Activated T-cell treated with anti-CD3 and anti-CD28 coated beads, Interleukin-2, amount 50 U/mL, for 4 hours (primary cell): ENCODE measurements at places on chromosomes 3 and 15.

DNA sequence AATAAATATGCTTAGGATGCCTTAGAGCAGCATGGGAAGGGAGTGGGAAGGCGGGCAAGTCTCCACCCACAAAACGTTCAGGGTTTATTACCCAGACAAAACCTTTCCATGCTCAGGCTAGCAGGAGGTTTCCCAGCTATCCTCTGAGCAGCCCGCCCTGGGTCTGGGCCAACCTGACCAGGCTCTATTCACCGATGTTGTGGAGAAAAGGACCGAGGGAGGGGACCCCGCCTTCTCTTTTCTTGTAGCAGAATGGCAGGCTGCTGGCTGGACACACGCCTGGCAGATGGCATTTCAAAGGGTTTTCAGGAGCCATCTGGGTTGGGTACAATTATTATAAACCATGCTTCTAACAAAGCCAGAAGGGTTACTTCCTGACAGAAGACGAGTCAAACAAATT, 540.9 kb downstream of the MAGI1 start:
- DNase-seq: no peak

DNA sequence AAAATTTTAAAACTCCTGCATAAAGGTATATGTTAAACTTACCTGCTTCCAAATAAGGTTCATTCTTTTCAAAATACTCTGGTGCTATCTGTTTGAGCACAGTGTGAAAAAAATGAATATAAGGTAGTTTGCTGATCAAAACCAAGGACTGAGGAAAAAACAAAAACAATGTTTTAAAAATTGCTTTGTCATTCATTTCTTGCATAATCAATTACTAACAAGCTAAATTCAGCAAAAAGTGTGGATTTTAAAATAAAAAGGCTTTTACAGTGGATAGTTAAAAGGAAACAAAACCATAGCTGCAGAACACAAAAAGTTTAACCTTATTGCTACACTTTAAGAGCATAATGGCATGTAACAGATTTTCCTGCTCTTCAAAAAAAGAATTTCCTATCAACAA, 31.5 kb downstream of the DENND6A start:
- DNase-seq: no peak

DNA sequence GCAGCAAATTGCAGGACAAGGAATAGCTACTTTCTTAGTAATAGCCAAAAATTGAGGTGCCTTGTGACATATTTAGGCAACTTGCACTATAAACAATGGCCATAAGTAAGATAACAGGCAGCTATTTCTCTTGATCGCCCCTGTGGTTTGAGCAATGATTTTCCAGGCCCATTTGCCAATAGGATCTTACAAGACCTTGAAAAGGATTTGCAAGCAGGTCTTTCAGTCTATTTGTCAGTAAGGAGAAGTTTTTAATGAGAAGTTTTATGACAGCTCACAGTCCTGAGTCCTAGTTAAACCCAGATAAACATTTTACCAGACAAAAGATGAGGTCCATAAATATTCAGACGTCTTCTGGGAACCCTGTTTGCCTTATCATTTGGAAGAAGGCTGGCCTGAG, 645.5 kb downstream of the RBMS3 start:
- no peak for DNase-seq

- no peak for DNase-seq
Observed at GRCh38 chr3:50523279-50523811, 19.9 kb upstream of the CACNA2D2 start.

DNA sequence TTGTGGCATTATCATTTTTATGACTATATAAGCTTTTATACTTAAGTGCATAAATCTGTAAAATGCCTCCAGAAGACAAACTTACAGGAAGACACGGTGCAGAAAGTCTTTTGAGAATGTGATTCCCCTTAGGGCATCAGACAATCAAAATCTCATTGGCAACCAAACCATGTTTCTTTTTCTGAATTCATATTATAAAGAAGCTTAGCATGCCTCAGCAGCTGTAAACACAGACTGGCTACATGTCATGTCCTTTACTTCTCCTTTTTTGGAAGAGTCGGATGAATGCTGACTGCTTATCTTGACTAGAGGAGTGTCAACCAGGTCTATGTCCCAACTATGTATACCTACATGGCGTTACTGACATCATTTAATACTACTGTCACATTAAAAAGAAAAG, 150.1 kb downstream of the PLD1 start:
- DNase-seq: no peak

GRCh38 chr15:85124173-85124572, 142.5 kb downstream of the PDE8A start:
- DNase-seq: no peak

GRCh38 chr3:42063888-42064287, 27.3 kb upstream of the TRAK1 start:
- DNase-seq: no peak

DNA sequence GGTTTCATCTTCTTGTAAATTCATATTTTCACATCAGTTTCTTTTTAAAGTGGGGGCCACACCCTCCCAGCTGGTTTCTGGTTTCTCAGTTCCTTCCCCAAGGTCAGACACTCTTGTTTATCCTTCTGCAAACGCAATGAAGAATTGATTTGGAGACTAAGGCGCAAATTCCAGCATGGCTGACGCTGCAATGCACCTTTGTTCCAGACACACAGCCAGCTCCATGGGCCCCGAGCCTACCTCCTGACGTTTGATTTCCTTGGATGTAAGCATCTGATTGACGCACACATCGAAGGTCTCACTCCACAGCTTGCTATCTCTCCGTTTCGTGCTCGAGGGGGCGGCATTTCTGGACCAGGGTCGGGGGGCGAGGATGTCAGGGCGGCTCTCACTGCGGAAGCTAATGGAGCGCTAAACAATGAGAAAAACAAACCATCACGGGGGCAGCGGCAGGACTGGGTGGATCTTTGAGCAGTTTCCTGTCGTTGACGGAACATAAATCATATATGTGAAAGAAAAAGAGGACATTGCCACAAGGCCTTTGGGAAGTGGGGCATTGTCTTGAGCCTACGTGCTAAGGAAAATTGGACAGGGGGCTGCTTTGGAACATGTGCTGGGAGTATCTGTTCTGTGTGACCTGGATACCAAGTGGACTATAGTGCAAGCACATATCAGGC, 46.9 kb downstream of the ARHGEF3 start:
- DNase-seq: no peak

DNA sequence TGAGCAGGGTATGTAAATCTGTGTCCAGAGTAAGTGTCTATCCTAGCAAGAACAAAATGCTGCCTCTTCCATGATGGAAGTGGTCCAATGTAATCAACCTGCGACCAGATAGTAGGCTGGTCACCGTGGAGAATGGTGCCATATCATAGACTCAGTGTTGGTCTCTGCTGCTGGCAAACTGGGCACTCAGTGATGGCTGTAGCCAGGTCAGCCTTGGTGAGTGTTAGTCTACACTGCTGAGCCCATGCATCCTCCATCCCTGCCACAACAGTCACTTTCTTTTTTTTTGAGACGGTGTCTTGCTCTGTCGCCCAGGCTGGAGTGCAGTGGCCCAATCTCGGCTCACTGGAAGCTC, 69.3 kb downstream of the CHRD start:
- DNase-seq: no peak

GRCh38 chr3:152256851-152257562, 11.7 kb upstream of the MBNL1 start:
- DNase-seq: no peak

DNA sequence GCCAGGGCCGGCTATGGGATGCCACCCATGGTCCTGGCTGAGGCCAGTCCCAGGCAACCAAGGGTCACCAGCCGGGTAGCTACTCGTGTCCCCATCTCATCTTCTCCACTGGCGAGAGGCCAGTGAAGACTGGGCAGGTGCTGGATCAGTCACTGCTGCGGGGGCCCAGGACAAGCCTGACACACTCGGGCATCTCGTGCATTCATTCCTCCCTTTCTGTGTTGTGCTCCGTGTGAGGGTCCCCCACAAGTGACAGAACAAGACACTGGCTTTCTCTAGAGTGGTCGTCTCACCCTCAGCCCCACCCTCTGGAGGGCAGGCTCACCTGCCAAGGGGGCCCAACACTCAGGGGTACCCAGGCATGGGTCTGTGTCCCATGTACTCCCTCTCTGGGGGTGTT, 48.4 kb downstream of the ROPN1B start:
- DNase-seq: no peak

DNA sequence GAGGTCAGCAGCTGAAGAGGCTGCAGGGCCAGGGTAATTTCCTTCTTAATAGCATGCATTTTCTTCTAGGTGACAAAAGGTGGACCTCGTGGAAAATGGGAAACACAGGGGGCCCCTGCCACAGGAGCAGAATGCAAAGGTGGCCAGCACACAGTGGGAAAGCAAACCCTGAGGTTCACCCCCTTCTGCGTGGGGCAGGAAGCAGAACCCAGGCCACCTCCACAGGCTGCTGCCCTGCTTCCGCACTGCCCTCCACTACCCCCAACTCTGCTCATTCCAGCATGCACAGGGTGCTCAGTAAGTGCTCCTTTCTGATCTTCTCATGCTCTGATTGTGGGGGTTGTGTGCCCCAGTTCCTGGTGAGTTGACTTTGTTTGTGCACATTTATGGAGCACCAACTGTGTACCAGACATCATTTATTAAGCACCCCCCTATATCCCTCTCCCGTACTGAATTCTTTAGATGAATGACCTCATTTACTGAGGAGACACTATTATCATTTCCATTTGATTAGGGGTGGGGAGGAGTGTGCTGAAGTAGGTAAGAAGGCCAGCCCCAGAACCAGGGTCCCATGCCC, 12.7 kb upstream of the FGD5 start:
- no peak for DNase-seq

DNA sequence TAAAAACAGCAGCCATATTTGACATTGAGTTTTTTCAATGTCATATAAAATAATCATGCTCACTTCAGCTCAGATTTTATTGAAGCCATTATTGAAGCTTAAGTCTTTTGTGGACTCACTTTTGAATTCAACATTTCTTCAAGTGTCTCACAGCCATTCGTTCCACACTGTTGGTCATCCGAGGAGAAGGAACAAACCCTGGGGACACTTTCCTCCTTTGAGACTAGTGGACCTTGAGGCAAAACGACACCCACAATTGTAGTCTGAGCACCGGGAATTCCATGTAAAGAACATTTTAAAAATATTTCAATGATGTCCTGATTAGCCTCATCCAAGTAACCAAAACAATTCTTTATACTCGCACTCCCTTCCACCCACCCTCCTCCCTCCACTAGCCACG, 174.7 kb downstream of the CD47 start:
- DNase-seq: no peak

GRCh38 chr3:134002306-134002705, 27.4 kb downstream of the SLCO2A1 start:
- DNase-seq: no peak

GRCh38 chr3:122235147-122235546, 51.7 kb downstream of the CASR start:
- DNase-seq: no peak

GRCh38 chr3:57978316-57978715, 29.9 kb upstream of the FLNB start:
- DNase-seq: no peak

DNA sequence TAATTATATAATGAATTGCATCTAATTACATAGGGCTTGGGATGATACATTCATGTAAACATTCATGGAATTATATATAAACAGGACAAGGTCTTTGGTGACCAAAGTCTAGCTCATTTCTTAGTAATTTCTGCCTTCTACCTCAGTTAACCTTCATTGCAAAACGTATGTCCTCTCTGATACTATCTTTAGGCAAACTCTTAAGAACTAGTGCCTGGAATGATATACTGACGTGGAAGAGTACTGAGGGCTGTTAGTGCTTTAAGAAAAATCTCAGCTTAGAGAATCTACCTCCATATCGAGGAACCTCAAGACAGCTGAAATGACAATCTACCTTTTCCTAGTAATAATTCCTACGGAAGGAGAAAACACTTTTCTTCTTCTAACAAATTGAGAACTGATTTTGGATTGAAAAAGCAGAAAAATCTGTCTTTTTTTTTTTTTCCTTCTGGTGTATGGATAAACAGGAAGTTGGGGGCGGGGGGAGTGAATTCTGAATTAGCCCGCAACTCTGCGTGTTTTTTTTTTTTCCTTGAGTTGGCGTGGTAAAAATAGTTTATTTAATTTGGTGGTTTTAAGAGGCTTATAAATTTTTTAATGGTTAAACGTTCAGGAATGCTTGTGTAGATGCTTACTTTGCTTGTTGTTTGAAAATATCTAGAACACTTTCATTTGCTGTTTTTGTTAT, 43.2 kb downstream of the RARB start:
- no peak for DNase-seq

DNA sequence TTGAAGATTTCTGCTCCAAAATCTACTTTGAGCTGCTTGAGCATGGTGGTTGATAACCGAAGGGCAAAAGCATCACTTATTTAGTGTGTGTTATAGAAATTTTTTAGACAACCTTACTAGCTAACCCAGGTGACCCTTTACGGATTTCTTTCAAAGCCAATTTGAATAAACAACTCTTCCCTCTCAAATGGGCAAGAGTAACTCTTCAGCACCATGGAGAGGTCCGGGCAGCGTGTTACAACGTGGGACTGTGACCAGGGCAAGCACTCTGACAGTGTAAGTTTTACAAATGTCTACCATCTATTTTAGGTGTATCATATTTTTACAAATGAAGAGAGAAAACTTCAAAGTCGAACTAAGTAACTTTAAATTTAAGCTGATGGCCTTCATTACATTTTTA, 471.8 kb downstream of the MFSD1 start:
- no peak for DNase-seq

GRCh38 chr3:195004512-195005250, 266.3 kb downstream of the XXYLT1 start:
- DNase-seq: no peak

DNA sequence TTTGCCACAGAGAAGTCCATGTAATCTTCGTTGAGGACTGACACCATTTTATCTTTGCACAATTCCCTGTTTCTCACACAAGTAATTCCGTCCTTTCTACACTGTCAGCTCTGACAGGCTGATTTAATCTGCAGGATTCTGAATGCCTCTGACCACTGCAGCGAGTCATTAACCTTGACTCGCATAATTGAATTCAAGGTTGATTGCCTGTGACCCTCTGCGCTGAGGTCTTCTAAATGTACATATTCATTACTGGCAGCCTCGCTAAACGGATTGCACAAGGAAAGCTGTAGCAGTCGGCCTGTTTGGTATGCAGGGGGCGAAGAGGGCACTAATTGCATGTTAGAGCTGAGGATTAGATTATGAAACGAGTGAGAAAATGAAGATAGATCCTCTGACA, 147.8 kb downstream of the SHOX2 start:
- DNase-seq: no peak

GRCh38 chr15:53681056-53681455, 78.4 kb downstream of the WDR72 start:
- no peak for DNase-seq

DNA sequence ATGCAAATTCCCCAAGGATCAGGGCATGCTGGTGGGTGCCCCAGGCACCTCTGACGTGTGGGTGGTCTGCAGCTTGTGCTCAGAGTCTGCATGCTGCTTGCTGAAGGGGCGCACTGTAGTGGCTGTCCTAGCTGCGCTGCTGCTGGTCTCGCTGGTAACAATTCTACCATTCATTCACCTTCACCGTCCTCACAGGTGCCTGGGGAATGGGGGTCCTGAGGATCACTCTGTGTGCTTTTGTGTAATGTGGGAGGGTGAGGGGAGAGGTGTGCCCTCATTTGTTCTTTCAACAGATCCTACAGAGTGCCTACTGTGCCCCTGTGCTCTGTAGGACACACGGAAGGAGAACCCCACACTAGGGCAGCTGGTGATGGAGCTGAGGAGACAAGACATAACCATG, 2.1 kb upstream of the ITGA11 start:
- no peak for DNase-seq
